ENCODE measurements at places on chromosomes 5 and 9. TPM values are rescaled to one million over a fixed set of nuclear protein-coding genes. Genes with fewer than 3 reads are reported as not detected.

GRCh38 chr5:124301850-124302249 lies 444.6 kb downstream of the ZNF608 start:
- DNase-seq = no peak

DNA sequence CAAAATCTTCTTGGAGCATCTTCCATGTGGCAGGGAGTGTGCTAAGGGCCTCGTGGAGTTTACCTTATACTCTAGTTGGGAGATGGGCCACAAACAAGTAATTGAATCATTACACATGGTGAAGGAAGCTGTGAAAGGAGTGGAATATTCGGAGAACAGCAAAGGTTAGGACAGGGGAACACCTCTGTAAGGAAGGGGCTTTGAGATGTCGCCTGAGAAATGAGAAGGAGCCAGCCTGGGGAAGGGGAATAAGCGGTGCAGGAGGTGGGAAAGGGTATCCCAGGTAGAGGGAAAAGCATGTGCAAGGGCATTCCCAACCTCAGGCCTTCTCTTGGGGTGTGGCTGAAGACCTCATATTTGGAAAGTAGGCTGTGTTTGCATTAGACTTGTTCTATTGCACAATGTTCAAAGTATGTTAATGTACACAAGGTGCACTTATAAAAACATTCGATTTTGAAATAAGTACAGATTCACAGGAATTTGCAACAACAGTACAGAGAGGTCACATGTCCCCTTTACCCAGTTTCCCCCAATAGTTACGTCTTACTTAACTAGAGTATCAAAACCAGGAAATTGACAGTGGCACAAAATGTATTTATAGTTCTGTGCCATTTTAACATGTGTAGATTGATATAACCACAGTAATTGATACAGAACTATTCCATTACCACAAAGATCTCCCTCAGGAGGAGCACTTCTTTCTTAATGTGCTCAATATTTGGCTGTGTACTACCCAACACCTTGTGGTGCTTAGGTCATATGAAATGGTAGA lies 2.4 kb upstream of the STOM start:
- no peak for DNase-seq

GRCh38 chr5:103907001-103907400 lies 344.4 kb upstream of the NUDT12 start:
- no peak for DNase-seq

DNA sequence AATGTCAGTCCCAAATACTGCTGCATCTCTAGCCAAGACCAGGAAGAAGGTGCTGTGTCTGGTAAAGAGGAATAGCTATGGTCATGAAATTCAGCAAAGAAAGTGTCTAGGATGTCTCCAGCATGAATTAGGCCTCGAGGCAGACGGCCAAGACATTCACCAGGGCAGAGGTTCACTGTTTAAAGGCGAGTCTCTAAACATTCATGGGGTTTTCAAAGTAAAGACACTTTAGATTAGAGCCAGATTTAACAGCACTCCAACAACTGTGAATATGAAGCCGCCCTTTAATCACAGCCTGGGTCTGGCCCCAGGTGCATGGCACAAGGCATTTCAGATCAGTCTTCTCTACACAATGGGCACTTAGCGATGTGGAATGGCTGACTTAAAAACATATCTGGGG lies 95.0 kb downstream of the ANKH start:
- no peak for DNase-seq

CAMK4 gene
- total RNA-seq = 3.6 TPM

Measured in sigmoid colon (tissue), 7 donors.